ENCODE measurements at places on chromosomes 3 and 15.

- no peak for DNase-seq
Measured at GRCh38 chr3:20194793-20195460, 8.9 kb upstream of the SGO1 start.

DNA sequence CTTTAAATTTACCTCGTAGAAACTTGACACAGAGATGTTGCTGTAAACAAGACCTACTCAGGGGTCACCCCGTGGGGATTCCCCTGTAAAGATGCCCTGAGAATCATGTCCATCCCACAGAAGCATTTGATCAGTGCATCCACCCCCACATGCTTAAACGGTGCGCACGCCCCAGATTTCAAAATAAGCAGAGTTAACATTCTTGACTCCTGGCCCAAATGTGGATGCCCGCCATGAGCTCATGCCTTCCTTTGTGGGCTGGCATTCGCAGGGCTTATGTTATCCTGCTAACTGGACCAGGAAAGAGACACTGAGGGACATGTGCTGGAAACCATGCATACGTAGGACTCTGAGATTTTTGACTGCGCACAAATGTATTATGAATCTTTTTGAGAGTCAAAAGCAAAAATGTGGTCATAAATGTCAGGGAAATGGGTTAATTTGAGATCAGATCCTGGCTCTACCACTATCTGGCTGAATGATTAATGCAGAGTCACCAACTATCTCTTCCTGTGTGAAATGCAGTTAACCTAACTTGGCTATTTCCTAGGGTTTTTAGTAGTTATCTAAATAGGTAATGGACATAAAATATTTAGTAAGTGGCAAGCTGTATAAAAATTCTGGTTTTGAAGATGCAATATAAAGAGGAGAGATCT lies 9.1 kb upstream of the TP63 start:
- DNase-seq, result no peak

DNA sequence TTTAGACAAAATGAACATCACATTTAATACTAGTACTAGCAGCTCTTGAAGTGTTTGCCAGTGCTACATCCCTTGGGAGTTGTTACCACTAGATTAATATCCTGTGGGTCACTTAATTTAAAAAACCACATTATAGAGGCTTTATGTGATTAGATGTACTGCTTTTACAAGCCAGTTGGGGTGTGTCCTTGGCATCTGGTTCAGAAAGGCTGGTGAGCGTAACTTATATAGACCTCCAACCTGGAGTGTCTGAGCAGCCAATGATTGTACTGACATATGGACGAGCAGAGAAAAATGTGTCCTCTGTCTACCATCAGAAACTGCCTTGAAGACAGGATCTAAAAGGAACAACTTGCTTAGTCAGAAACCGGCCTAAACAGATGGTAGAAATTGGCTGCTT lies 306.2 kb upstream of the ATP11B start:
- DNase-seq, result no peak

DNA sequence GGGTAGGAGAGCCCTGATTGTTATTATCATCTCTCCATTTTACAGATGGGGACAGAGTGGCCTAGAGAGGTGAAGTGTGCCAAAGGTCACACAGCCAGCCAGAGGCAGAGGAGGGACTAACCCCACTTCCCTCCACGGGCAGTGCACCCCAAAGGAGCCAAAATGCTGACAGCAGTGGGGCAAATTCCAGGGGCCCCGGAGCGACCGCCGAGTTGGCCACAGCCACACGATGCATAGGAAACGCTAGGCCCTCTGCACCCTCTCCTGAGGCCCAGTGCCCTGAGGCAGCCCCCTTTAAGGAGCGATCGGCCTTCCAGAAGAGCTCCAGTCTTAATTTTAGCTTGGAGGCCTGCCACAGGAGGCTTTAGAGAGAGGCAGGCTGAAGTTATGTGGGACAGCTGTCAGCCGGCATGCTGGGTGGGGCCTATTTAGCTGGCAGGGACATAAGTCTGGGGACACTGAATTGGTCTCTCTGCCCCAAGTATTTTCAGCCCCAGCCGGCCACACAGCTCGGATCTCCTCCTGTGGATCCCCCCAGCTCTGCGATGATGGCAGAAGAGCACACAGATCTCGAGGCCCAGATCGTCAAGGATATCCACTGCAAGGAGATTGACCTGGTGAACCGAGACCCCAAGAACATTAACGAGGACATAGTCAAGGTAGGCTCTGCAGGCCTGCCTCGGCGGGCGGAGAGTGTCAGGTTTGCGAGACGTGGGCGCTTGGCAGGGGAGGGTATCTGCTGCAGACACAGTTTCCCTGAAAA lies at the start of gene CAV3:
TSS of gene CAV3 (plus strand) at position 471 of the 763 bp plus-strand sequence. CDS start at position 546, 75 bp downstream.
- peak; percentile 24 for DNase-seq

Data from AG08395 (cell line).